Hematopoietic multipotent progenitor cell treated with erythropoietin and hydrocortisone succinate and interleukin-3 and kit ligand, for 4 days (in vitro differentiated cells): ENCODE measurements at places on chromosomes 7 and 10.

DNA sequence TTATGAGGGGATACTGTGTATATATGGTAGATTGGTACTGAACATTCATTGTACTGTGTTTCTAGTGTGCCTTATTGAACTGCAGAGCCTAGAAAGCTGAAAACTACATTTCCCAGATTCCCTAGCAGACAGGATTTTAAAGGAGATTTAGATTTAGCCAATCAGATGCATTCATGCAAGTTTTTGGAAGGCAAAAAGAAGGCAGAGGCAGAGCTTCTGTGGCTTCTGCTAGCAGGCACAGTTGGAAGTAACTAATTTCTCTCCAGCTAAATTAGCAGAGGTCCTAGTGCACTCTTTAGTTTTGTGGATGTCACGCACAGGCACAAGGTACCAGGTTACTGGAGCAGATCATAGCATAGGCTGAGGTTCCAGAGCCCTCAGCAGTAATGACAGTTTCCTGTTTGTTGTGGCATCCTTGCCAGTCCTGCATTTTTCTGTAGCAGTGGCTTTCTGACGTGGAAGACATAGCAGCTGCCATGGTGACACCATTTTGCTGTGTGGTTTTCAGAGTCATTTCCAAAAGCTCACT is 83.7 kb upstream of the CCDC71L start:
- DNase-seq, result no peak

- DNase-seq, result no peak
These were observed 166.6 kb downstream of the KIF20B start for GRCh38 chr10:89867964-89868363.

DNA sequence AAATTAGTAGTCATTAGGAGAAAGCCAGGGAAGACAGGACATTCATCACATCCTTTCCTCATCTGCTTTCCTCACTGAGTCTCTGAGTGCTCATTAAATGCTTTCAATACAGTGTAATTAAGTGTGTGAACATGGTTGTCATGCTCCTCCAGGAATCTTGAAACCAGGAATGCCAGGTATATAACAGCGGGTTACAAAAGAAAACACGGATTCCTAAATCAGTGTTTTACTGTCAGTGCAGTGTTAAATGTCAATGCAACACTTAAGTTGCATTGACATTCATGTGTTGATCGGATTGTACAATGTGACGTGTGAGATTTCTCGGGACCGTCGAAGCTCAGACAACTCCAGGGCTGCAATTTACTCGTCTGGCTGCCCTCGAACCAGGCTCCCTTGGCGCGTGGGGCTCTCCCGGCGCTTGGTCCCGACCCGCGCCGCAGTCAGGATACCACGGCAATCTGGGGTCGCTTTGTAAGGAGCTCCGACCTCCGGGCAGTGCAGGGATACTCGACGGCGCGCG is 455 bp upstream of the SPAG6 start:
- no peak for DNase-seq

DNA sequence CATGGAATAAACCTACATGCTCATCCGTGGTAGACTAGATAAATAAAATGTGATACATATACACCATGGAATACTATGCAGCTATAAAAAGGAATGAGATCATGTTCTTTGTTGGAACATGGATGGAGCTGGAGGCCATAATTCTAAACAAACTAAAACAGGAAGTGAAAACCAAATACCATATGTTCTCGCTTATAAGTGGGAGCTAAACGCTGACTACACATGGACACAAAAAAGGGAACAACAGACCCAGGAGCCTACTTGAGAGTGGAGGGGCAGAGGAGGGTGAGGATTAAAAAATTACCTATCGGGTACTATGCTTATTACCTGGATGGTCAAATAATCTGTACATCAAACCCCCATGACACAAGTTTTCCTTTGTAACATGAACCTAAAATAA is 68.7 kb upstream of the SEC61G start:
- DNase-seq, result no peak

DNA sequence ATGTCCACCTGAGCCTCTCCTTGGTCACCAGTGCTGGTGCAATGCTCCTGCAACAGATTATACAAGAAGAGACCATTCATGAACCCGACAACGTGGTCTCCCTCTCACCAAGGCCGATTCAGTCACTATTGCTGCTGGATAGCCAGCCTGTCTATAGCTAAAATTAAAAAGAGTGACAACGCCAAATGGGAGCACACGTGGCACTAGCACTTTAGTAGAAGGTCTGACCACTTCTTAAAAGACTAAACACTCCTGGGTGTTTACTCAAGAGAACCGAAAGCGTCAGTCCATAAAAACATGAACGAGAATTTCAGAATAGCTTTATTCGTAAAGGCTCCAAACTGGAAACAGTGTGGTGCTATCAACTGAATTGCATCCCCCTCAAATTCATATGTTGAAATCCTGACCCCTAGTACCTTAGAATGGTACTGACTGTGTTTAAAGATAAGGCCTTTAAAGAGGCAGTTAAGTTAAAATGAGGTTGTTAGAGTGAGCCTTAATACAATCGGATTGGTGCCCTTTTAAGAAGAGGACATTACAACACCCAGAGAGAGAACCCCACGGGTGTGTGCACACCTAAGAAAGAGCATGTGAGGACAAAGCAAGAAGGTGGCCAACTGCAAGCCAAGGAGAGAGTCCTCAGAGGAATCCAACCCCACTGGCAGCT is 4.4 kb upstream of the GALNTL5 start:
- peak; percentile 10 for DNase-seq

GRCh38 chr7:70354409-70355169 is 756.3 kb downstream of the AUTS2 start:
- DNase-seq, result no peak

DNA sequence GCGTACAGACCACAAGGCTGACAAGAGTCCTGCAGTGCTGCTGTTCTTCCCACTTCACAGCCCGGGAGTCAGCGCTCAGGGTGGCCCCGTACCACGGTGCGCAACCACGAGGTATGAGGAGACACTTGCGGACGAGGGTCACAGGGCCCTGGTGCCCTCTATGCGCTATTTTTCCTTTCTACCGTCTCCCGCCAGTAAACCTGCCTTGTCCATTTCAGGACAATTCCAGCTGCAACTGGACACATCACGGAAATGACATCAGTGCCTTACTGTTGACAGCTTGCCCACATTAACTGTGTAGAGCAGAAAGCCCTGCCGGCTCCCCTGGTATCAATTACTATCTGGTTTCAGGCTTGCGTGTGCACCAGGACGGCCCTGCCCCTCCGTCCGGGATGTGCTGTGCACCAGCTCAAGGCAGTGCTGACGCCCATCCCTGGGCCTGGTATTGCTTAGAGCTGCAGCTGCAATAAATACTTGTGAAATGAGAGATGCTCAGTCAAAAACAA is 65.1 kb downstream of the ZRANB1 start:
- DNase-seq, result no peak

- DNase-seq, result peak; percentile 65
These were observed 19.8 kb upstream of the PRRT4 start for GRCh38 chr7:128381161-128381821.

GRCh38 chr7:2399848-2400587 is 3.4 kb upstream of the CHST12 start:
- peak; percentile 97 for DNase-seq

DNA sequence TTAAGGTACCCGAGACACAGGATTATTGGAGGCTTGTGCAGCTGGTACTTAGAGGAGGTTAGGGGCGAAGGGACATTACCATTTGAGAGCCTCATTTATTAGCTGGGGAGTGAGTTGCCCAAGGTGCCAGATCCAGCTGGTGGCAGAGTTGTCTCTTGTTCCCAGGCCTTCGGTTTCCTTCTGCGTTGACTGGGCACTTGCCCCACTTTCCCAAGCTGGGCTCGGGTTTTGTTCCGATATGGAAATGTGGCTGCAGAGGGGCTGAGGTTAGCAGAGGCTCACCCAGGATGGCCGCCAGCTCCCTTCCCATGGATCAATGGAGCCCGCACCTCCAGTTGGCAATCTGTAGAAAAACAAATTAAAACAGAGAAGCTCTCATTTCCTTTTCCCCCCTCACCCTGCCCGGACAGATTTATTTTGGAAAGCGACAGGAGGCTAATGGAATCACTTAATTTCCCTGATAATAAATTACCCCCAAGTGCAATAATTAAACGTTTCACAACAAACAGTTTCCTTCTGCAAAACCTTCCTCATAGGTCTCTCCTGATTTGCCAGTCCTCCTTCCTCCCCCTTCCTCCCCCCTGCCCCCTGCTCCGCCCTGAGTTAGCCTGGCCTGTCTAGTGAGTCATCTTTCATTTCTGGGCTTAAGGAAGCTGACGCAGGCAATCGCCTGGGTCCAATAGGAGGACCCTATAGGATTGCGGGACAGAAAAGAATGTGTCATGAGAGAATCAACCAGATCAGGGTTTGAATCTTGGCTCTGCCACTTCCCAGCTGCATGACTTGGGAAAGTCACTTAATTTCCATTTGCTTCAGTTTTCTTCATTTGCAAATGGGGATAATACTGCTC is 51.7 kb downstream of the ADRA2A start:
- DNase-seq, result peak; percentile 90

DNA sequence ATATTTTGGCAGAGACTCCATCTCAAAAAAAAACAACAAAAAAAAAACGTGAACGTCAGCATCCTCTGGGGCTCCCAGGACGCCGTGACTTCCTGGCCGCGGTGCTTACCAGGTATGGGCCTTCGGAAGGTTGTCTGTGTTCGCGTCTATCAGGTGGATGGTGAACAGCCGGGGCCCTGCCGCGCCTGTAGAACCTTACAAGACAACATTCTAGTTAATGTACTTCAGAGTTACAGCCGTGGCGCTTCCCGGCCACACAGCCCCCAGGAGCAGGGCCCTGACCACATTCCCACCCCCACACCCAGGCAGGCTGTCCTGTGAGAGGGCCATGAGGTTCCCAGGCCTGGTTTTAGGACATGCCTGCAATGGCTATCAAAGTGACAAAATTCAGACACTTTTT is 111.0 kb downstream of the SMURF1 start:
- no peak for DNase-seq

DNA sequence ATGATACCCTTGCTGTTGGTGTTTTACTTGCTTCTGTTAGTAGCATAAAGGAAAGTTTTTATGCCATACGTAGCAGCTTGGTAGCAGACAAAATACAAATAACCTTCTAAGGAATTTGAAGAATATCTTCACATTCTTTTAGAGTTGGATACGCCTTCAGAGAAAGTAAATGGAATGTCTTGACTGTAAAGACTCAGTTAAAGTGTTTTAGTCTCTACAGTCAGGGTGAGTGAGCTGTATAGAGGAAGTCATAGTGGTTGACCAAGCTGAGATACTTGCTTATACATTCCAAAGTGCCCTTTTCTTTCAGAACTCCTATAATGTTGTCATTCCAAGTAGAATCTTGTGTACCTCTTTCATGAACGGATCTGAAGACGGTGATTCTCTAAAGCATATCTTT is 37.7 kb downstream of the RABGEF1 start:
- no peak for DNase-seq

DNA sequence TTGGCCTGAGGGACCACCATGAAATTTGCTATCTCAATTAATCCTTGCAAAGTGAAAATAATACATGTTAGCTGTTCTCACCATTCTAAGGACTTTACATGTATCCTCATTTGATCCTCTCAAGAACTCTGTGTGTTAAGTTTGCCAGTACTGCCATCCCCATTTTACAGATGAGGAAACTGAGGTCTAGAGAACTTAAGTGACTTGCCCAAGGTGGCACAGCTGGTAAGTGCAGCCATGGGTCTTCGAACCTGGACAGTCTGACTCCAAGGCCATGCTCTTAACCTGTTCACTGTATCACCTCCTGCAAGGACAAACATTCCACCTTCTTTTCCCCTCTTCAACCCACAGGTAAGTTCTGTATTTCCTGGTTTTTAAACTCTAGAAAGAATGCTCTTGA is 85.3 kb upstream of the NFE2L3 start:
- DNase-seq, result no peak

- DNase-seq, result no peak
These were observed 19.5 kb downstream of the FZD9 start for GRCh38 chr7:73452999-73453635.

DNA sequence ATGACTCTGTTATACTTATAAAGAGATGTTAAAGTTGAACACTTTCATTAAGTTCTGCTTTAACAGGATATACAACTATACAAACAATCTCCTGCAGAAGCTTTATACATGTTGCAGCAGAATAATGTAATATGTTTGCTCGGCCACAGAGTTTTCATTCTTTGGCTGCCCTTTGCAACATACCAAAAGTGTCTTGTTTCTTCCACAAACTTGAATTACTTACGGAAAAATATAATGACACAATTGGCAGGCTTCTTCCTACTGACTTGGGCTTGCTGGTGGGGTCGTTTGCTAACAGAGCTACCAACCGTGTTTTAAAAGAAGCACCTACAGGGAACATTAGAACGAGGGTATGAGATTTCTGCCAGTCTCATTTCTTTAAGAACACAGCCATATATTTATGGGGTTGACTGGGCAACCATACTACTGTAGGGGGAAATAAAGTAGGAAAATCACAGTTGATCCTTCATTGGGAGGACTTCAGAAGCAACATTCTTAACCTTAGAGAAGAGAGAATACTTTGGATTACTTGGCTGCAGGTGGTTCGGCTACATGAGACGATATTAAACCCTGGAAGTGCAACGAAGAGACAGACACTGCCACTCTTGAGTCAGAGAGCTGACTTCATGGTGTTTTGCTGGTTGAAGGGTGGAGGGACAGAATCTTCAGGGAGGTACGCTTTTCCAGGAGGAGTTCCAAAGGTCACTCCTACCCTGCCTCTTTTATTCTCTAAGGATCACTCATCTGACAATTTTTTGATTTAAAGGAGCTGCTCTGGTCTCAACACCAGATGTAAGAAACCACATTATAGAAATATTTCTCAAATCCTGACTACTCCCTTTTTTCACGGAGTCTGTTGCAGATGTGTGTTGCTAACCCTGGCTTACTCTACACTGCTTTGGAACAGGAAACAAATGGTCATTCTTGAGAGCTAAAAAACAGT is 123.9 kb downstream of the SEMA3C start:
- no peak for DNase-seq

DNA sequence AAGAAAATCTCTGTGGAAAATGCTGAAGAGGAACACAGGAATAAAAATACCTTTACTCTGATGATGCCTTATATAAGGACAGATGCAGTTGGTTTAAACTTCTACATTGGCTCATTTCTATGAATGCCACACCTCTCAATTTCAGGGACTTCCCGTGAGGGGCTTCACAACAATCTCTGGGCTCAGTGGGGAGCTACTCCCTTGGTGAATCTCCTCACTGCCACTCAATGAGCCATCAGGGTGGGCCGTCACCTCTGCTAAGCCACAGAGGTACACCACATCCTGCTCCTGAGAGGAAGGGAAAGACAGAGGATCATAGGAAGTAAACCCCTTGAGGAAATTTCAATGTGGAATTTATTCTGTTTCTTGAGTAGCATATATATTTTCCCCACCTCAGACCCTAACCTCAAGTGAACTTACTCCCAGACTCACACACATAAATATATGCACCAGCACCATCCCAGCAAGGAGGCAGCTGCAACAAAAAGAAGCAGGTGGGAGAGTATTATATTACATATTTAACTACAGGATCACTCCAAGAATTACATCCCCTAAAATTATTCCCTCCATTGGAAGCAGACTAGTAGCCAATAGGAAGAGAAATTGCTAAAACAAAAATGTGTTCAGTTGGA is 63.3 kb upstream of the PRSS1 start:
- DNase-seq, result no peak
